ENCODE measurements at places on chromosomes 3 and 15.

GRCh38 chr15:42729409-42729808 lies 7.5 kb downstream of the CDAN1 start:
- no peak for DNase-seq

DNA sequence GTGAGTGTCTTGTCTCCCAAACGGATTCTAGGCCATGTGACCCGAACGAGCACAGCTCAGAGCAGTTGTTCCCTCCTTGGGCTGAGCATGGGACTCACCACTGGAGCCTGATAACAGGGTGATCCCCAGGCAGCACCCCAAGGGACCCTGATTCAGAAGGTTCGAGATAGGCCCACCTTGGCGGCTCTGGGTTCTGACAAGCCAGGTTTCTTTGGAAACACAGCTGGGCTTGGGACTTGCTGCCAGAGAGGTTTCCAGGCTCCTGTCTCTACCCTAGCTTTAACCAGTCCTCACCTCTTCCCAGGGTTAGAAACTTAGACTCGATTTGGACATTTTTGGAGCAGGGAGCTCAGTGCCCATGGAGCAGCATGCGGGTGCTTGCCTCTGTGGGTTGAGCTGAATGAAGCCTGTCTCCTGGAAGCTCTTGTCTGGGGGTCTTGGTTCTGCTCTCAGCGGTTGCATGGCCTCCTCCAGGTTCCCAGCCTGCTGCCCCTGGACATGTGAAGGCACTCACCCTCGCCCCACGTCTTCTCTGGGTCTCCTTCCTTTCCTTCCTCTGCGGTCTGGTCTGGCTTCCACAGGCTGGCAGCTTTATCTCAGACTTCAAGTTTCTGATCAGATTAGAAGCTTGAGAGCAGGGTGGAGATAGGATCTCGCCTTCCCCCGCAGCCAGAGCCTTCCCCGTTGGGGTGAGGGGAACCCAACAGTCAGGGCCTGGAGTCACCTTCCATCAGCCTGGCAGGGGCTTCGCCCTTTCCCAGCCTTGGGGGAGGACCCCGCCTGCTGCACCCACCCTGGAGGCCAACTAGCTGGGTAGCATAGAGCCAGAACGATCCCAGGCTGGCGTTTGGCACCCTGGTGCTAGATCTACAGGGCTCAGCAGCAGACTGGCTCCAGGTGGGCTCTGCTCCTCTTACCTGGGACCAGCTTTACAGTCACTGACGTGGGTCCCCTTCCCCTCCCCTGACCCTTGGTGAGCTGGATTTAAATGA lies 21.0 kb downstream of the PAQR5 start:
- no peak for DNase-seq

- DNase-seq: no peak
Measured at GRCh38 chr3:179551349-179552105, 11.2 kb upstream of the ACTL6A start.

GRCh38 chr3:37993460-37993819 lies 2.9 kb downstream of the VILL start:
- DNase-seq: no peak

- DNase-seq: no peak
Measured at GRCh38 chr15:60973637-60974415, 255.3 kb downstream of the RORA start.

- no peak for DNase-seq
Measured at GRCh38 chr15:54298396-54298795, 320.2 kb downstream of the UNC13C start.

- no peak for DNase-seq
Measured at GRCh38 chr3:171758109-171758508, 52.2 kb downstream of the PLD1 start.

- no peak for DNase-seq
Measured at GRCh38 chr3:55607175-55607574, 120.1 kb upstream of the WNT5A start.

DNA sequence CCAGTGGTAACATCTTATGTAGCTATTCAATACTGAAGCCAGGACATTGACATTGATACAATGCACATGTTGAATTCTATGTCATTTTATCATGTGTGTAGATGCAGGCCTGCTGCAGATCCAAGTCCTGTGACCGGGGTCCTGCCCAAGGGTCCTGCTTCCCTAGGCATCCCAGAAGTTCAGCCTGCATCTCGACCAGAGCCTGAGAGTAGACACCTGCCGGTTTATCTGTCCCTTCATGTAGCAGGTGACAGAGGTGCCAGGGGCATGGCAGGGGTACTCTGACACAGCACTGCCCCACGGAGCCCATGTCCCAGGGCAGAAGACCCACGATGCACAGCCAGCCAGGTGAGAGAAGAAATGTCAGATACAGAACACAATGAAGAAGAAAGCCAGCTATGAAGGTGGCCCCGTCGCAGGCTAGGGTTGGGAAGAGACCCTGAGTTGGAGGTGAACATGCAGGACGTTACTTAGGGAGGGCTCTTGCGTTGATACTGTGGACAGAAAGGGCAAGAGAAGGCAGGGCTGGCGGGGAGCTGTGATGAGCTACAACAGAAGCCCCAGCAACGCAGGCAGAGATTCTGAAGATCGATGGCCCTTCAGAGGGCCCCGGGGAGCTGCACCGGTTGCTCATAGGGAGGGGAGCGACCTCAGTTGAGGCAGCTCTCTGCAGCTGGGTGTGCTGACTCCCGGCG lies 51.0 kb downstream of the TPRA1 start:
- no peak for DNase-seq

- DNase-seq: peak; percentile 98
Measured at GRCh38 chr3:98522544-98523281, at the start of gene CLDND1. TSS of gene CLDND1 (minus strand) at chr3:98522902. CDS start at chr3:98521424, 1,478 bp downstream.

- no peak for DNase-seq
Measured at GRCh38 chr3:4855676-4856075, 123.6 kb upstream of the BHLHE40 start.

- no peak for DNase-seq
Measured at GRCh38 chr3:170346481-170347392, 10.8 kb upstream of the SKIL start.

- no peak for DNase-seq
Measured at GRCh38 chr3:113769551-113769950, 22.7 kb downstream of the ATP6V1A start.

- DNase-seq: no peak
Measured at GRCh38 chr15:85706779-85707518, 87.8 kb downstream of the KLHL25 start.

GRCh38 chr3:39112113-39112512 lies 4.6 kb downstream of the TTC21A start:
- no peak for DNase-seq

- no peak for DNase-seq
Measured at GRCh38 chr15:59371458-59372351, 966 bp downstream of the MYO1E start.

DNA sequence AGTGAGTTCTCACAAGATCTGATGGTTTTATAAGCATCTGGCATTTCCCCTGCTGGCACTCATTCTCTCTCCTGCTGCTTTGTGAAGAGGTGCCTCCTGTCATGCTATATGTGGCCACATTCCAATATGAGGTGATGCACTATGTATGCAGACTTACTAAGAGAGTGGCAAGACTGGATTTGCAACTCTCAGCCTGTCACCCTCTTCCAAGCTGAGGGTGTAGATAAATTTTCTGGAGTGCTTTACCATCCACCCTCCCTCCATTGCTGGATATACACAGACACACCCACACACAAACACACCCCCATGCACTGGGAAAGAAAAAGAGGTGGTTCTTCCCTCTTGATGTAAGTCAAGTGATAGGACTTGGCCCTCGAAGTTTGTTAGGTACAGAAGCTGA lies 30.2 kb upstream of the CHMP2B start:
- no peak for DNase-seq

- DNase-seq: peak; percentile 97
Measured at GRCh38 chr3:27666708-27667107, 55.4 kb downstream of the EOMES start.

DNA sequence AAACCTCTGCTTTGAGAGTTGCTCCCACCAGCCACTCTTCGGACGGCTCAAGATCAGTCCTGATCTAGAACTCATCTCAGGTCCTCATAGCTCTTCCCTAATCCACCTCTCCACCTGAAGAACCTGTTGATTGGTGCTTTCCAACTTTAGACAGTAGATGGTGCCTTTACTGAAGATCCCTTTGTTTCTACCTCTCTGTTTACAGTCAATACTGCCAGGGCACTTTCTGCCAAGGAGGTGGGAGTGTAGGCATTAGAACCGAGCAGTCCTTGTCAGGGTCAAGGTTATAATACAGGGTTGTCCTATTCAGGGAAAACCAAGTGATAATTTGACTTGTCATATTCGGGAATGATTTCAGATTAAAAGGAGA lies 1.2 kb downstream of the CGNL1 start:
- peak; percentile 60 for DNase-seq

- DNase-seq: no peak
Measured at GRCh38 chr3:44045476-44046275, 196.0 kb upstream of the TOPAZ1 start.

DNA sequence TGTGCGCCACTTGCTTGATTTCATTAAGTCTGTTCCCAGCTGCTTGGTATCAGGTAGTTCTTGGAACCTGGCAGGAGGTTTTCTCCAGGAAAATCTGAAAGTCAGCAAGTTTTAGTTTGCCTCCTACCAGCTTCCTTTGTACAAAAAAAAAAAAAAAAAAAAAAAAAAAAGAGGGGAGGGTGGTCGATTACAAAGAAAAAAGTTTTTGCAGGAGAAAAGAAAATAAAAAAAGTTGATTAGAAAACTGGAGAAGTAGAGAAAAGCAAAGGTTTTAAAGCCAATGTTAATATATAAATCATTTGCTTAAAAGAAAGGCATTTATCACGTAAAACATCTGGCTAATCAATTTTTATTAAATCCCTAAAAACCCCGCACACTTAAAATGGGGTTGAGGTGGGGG lies 5.9 kb downstream of the EPHA3 start:
- DNase-seq: no peak

DNA sequence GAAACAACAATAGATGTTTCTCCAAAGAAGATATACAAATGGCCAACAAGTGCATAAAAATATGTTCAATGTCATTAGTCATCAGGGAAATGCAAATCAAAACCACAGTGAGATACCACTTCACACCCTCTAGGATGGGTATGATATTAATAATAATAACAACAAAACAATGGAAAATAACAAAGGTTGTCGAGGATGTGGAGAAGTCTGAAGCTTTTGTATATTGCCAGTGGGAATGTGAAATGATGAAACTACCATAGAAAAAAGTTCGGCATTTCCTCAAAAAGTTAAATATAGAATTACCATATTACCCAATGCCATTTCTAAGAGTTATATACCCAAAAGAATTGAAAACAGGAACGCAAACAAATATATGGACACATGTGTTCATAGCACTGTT lies 10.8 kb downstream of the BHLHE40 start:
- DNase-seq: no peak

DNA sequence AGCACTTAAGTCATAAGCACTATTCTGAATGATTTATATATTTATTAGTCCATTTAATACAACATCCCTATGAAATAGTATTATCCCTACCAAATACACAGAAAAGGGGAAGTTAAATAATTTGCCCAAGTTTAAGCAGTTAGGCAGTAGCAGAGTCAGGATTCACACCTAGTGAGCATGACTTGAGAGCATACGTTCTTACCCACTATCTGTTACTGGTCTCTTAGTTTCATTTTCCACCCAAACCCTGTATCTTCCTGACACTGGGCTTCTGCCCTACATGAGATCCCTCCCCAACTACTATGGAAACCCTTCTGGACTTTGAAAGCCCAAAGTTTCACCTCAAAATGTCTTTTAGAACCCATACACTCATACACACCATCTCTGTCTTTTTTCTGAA lies 4.4 kb upstream of the ATOSA start:
- DNase-seq: no peak

DNA sequence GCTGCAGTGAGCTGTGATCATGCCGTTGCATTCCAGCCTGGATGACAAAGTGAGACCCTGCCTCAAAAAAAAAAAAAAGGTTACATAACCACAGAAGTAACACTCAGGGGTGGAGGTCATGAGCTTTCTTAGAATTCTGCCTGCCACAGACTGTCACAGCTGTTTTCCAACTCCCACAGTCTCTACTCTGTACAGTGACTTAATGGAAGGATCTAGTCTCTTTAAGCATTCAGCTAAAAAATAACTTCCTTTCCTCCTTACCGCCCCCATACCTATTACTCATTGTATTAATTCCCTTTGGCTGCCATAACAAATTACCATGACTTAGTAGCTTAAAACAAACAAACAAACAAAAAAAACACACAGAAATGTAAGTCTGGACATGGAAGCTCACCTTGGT lies 99.6 kb upstream of the UBE2E1 start:
- no peak for DNase-seq

DNA sequence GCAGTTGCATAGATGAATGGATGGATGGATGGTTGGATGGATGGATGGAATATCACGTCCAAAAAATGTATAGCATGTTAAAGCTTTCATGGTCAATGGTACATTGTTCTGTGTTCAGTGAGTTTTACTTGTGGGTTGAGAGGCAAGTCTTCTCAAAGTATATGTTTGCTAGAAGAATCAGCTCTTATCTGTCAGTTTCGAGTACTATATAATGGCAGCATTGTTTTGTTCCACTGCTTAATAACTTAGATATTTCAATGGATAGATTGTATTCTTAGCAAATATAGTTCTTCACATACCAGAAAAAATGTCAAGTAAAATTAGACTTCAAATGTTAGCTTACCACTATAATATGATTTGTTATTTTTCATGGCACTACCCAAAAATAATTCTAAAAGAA lies 100.9 kb upstream of the CDIN1 start:
- no peak for DNase-seq

DNA sequence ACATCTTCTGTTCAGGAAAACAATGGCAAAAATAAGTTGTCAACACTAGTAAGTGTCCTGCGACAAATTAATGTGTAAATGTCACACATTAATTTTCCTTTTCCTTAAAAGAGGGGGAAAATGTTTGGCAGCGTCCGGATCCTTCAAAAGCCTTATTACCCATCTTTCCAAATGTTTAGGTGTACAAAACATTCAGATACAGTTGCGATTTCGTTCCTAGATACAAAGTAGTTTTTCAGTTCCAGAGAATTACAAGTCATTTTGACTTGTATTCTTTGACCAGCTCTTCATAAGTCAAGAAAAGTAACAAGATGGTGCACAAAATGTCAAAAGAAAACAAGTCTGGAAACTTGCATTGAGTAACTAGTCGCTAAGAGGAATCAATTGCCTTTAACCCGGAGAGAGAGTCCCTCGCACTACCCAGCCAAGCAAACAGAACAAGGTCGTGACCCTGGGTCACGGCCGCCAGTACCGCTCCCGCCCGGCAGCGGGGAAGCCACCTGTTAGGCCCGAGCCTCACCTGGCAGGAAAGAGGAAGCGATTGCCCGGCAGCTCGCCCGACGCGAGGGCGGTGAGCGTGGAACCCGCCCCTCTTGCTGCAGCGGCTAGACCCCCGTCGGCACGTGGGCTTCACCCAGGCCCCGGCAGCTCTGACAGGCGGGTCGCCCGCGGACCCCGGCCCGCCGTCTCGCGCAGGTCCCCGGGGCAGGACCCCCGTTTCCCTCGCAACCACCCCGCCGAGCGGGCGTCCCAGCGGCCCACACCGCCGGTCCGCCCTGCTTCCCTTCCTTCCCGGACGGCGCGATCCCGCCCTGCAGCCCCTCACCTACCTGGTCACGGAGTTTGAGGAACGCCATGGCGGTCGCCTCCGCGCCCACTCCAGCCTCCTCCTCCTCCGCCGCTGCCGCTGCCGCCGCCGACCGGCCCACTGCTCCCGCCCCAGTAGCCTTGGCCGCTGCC lies 61.0 kb upstream of the ANKRD28 start:
- peak; percentile 28 for DNase-seq

- no peak for DNase-seq
Measured at GRCh38 chr3:78116874-78117273, 1077.0 kb downstream of the ROBO2 start.

GRCh38 chr3:71652781-71653413 lies 69.4 kb upstream of the FOXP1 start:
- peak; percentile 59 for DNase-seq

- peak; percentile 93 for DNase-seq
Measured at GRCh38 chr3:134829721-134830120, 34.7 kb downstream of the EPHB1 start.

- no peak for DNase-seq
Measured at GRCh38 chr3:172559020-172559419, 35.8 kb upstream of the TNFSF10 start.
